NCI-H446 (cell line): ENCODE measurements at places on chromosomes 4 and X.

GRCh38 chr4:2866891-2867290 is 23.2 kb downstream of the ADD1 start:
- no peak for DNase-seq

DNA sequence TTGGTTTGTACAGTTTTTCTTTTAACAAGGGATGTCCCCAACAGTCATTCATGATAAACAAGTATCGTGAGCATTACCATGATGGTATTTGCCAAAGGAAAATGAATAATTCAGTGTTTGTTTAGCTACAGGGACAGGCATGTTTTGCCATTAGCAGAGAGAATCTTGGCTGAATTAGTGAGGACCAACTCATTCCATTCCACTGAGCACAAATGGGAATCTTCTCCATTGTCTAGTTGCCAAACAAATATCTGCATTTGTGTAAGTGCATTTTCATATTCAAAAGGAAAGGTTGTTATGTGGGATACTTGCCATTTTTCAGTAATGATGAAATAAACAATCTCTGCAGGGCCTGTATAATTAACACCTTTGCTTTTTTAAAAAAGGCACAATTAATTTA is 1762.6 kb downstream of the RPA4 start:
- peak; percentile 12 for DNase-seq

DNA sequence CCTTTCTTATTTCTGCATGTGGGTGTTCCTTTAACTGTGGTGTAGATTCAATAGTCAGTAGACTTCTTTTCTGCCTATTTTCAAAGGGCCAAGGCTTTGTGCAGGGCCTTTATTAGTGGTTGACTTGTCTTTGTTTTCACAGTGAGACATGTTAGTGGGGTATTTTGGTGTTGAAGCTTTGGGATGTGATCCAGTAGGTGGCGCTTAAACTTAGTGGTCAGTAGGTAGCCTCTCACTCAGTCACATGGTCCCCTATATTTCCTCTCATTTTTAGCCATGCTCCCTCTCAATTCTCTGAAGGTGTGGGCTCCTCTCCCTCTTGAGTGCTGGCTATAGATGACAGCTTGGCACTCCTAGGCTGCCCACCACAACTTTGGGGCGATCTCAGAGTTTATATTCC is 23.4 kb upstream of the SLC10A7 start:
- no peak for DNase-seq

DNA sequence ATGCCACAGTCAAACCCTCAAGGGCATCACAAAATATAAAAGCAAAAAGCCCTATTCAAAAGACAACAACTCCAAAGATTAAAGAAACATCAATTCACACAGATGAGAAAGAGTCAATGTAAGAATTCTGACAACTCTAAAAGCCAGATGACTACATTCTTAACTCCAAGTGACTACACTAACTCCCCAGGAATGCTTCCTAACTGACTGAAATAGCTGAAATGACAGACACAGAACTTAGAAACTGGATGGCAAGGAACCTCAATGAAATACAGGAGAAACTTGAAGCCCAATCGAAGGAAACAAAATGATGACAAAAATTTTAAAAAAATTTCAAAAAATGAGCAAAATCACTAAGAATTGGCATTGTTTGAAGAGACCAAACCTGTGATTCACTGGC is 1047.6 kb upstream of the PCDH10 start:
- DNase-seq: no peak

DNA sequence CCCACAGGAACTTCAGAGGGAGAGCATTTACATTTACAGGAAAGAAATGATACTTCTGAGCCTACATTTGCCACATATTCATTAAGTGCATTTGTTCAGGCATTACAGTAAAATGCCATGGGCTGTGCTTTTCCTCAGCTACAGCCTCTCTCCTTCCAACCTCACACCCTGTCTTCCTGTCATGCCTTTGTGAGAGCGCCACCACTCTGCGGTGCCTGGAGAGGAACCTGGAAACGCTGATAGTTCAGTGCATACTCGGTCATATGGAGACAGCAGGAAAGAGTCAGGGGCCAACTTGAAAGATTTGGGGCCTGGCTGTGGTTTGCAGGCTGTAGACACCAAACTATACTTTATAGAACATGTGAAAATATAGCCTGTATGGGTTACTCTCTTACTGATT is 40.5 kb downstream of the NFKB1 start:
- DNase-seq: no peak
